ENCODE measurements at places on chromosomes 3 and 15. TPM values are rescaled to one million over a fixed set of nuclear protein-coding genes. Genes with fewer than 3 reads are reported as not detected.

The ACVR2B gene
- total RNA-seq = 2.6 TPM

The BCL2A1 gene
- total RNA-seq = 511 TPM

The PLAAT1 gene
- 0.52 TPM for total RNA-seq

The FEZF2 gene
- not detected for total RNA-seq

The DNAH12 gene
- 0.63 TPM for total RNA-seq

The CHRNA7 gene
- total RNA-seq = 2.0 TPM
